IPS DF 6.9 (cell line): ENCODE measurements at places on chromosomes 1 and 21.

GRCh38 chr1:187817782-187818181 is 989.0 kb downstream of the PLA2G4A start:
- H3K27me3 ChIP-seq = no peaks in the 10 kb centered on the region
- H3K27ac ChIP-seq = no peak overlapping the region
- H3K4me1 ChIP-seq = no peaks in the 10 kb centered on the region
- no peaks in the 10 kb centered on the region for H3K36me3 ChIP-seq
- H3K4me3 ChIP-seq = no peak overlapping the region
- DNase-seq = no peak

GRCh38 chr21:36381841-36382589 is 3.2 kb upstream of the CHAF1B start:
- H3K27ac ChIP-seq = no peak overlapping the region
- 0 out of 2 replicates have a peak, but pooled peaks cover 3% of the 10 kb centered on the region for H3K4me1 ChIP-seq
- H3K27me3 ChIP-seq = no peaks in the 10 kb centered on the region
- no peak overlapping the region for H3K4me3 ChIP-seq
- DNase-seq = no peak

DNA sequence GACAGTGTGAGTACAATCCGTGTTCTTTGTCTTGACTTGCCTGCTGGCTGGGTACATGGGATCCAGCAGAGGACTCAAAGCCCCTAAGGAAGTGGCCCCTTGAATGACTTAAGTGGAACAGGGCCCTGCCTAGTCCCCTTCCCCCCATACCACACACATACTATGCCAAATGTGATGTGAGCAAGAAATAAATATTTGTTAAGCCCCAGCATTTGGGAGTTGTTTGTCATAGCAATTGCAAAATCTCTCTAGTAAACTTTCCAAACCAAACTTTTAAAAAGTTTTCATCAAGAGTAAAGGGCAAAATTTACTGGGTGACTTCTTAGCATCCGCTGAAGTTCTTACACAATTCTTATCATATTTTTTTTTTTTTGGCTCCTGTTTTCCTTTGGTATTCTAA is 32.5 kb upstream of the CACHD1 start:
- H3K27me3 ChIP-seq = no peaks in the 10 kb centered on the region
- no peak overlapping the region for H3K27ac ChIP-seq
- DNase-seq = no peak
- no peaks in the 10 kb centered on the region for H3K36me3 ChIP-seq
- no peak overlapping the region for H3K4me3 ChIP-seq
- no peaks in the 10 kb centered on the region for H3K4me1 ChIP-seq

GRCh38 chr1:237115035-237115434 is 73.1 kb downstream of the RYR2 start:
- H3K27ac ChIP-seq = no peak overlapping the region
- H3K4me3 ChIP-seq = no peak overlapping the region
- peak; percentile 41 for DNase-seq
- H3K36me3 ChIP-seq = no peaks in the 10 kb centered on the region
- H3K4me1 ChIP-seq = no peaks in the 10 kb centered on the region

- 0 out of 2 replicates have a peak, but pooled peaks cover 2% of the 10 kb centered on the region for H3K4me1 ChIP-seq
- H3K27me3 ChIP-seq = no peaks in the 10 kb centered on the region
- no peaks in the 10 kb centered on the region for H3K36me3 ChIP-seq
- DNase-seq = no peak
- no peak overlapping the region for H3K4me3 ChIP-seq
These were observed 194.1 kb downstream of the ROR1 start for GRCh38 chr1:63967901-63968300.

- no peak overlapping the region for H3K27ac ChIP-seq
- no peaks in the 10 kb centered on the region for H3K36me3 ChIP-seq
- H3K4me1 ChIP-seq = no peaks in the 10 kb centered on the region; the same call in 1 of the 2 replicates
- no peaks in the 10 kb centered on the region for H3K27me3 ChIP-seq
These were observed 59.6 kb downstream of the EDEM3 start for GRCh38 chr1:184695023-184695422.

GRCh38 chr1:46558966-46559365 is 7.5 kb upstream of the KNCN start:
- H3K36me3 ChIP-seq = no peaks in the 10 kb centered on the region; the same call in 1 of the 2 replicates
- no peak for DNase-seq
- no peak overlapping the region for H3K27ac ChIP-seq
- H3K4me1 ChIP-seq = 0 out of 2 replicates have a peak, but pooled peaks cover 2% of the 10 kb centered on the region
- no peaks in the 10 kb centered on the region for H3K27me3 ChIP-seq

DNA sequence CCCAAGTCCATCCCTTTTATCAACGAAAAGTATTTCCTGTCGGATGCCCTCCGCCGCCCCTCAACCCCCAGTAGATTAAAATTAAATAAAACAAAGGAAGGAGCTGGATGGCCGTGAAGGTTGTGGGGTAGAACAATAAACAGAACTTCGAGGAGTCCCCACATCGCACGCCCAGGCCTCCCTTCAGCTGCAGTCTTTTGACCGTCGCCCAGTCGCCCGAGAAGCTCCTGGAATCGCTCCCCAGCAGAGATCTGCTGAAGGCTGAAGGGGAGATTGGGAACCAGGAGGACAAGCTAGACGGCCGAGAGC is 905 bp downstream of the BARHL2 start:
- peaks cover 83% of the 10 kb centered on the region for H3K27me3 ChIP-seq
- no peak for DNase-seq
- H3K4me3 ChIP-seq = no peak overlapping the region
- H3K27ac ChIP-seq = no peak overlapping the region
- H3K4me1 ChIP-seq = peaks cover 6% of the 10 kb centered on the region

GRCh38 chr1:101929343-101929742 is 67.4 kb downstream of the OLFM3 start:
- no peaks in the 10 kb centered on the region for H3K27me3 ChIP-seq
- no peak overlapping the region for H3K4me3 ChIP-seq
- no peak for DNase-seq
- no peak overlapping the region for H3K27ac ChIP-seq
- H3K4me1 ChIP-seq = no peaks in the 10 kb centered on the region

DNA sequence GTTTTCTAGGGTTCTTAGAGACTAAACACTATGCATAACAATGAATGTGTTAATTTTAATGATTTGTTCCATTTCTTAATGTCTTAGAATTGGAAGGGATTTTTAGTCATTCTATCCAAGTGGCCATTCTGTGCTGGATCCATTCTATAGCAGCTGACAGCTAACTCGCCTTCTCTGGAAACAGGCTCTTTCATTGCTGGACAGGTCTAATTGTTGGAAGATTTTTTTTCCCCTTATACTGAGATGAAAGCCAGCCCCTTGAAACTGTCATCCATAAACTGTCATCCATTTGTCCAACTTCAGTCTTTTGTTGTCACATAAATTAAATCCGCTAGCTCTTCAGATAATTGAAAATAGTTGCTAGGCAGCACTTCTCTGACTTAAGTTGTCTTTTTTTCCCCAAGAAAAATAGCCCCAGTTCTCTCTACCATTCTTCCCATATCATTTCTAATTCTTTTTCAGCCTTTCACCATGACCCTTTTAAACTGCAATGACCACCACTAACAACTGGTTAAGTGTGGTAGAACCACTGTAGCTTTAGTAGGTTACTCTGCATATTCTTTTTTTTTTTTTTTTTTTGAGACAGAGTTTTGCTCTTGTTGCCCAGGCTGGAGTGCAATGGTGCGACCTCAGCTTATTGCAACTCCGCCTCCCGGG is 19.7 kb downstream of the AK4 start:
- no peak overlapping the region for H3K27ac ChIP-seq
- no peak overlapping the region for H3K4me3 ChIP-seq
- DNase-seq = no peak
- H3K36me3 ChIP-seq = no peaks in the 10 kb centered on the region
- no peaks in the 10 kb centered on the region; the same call in 1 of the 2 replicates for H3K4me1 ChIP-seq
- no peaks in the 10 kb centered on the region for H3K27me3 ChIP-seq

DNA sequence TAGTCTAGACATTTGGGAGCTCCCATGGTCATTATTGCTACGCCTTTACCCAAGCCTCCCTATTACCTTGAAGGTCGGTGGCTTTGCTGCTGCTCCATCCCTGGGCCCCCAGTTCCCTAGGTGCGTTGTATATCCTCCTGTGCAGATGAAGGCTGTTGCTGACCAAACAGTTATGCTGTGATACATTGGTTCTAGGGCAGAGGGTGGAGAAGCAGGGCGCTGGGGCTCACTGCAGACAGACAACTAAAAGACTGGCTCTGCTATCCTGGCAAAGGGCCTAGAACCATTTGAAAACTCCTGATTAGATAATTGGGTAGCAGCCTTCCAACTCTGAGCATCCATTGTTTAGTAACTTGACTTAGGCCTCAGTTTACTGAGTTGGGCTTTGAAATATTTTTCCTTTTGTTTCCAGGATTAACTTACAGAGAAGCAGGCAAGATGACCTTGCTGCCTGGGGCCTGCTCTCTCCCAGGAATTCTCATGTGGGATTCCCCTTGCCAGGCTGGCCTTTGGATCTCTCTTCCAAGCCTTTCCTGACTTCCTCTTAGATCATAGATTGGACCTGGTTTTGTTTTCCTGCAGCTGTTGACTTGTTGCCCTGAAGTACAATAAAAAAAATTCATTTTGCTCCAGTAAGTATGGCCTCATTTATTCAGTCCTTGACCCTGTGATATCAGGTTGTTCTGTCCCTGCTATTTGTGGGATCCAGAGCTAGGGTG is 15.5 kb downstream of the CHI3L2 start:
- H3K27me3 ChIP-seq = no peaks in the 10 kb centered on the region
- no peak overlapping the region for H3K27ac ChIP-seq
- H3K4me3 ChIP-seq = no peak overlapping the region
- H3K36me3 ChIP-seq = no peaks in the 10 kb centered on the region
- H3K4me1 ChIP-seq = no peaks in the 10 kb centered on the region

DNA sequence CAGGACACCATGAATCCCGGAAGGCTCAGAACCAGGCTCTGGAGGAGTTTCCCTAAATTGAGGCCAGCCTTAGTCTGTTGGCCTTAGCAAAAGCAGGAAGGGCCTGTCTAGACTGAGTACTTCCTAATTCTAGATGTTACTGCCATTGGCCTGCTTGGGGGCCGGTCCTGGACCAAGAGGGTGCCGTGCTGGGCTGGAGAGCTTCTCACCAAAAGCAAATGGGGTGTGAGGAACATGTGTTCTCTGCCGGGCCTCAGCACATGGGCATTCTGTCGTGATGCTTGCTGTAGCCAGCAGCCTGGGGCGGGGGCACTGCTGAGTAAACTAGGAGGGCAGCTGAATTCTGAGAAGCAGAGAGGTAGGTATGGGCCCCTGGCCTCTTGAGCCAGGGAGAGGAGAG is 35.7 kb upstream of the MAN1C1 start:
- no peak overlapping the region for H3K4me3 ChIP-seq
- H3K27me3 ChIP-seq = no peaks in the 10 kb centered on the region
- no peak overlapping the region for H3K27ac ChIP-seq

DNA sequence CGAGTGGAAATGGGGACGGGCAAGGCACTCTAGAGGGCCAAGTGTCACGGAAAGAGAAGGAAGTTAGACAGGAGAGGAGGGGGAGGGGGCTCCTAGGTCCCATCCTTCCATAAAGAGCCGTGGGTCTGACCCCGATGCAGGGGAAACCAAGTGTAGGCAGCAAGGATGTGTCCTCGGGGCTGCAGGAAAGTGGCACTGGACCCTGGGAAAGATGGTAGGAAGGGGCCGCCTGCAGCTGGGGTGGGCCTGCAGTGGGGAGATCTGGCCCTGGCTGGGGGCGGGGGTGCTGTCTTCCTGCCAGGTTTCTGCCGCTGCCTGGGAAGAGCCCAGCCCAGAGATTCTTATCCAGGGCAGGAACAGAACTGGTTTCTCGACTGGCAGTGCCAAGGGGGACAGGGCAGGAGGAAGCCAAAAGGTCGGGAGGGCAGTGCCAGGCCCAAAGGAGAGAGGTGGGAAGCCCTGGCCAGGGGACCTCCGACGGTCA is 12.9 kb downstream of the CRABP2 start:
- peaks cover 22% of the 10 kb centered on the region for H3K4me1 ChIP-seq
- H3K27me3 ChIP-seq = no peaks in the 10 kb centered on the region
- H3K36me3 ChIP-seq = no peaks in the 10 kb centered on the region
- H3K4me3 ChIP-seq = no peak overlapping the region

- H3K4me1 ChIP-seq = no peaks in the 10 kb centered on the region; the same call in 1 of the 2 replicates
- no peaks in the 10 kb centered on the region for H3K27me3 ChIP-seq
- DNase-seq = no peak
- no peak overlapping the region for H3K4me3 ChIP-seq
- no peak overlapping the region for H3K27ac ChIP-seq
- no peaks in the 10 kb centered on the region for H3K36me3 ChIP-seq
These were observed 14.1 kb upstream of the TRAPPC10 start for GRCh38 chr21:43997766-43998742.

DNA sequence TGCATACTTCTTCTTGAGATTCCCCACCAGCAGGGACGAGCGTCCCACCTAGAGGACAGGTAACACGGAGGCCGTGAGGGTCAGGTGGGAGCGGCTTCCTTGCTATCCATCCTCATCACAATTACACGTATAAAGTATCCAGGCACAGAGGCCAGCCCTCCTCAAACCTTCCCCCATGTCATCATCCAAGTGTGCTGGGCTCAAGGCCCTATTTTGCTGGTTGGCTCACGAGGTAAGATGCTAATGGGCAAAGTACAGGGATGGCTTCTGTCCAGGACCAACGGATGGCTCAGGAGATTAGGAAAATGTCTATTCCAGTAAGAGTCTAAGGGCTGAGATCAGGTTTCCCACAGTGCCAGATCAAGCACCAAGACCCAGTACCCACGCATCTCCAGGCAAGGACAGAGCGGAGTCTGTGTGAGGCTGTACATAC is 11.5 kb upstream of the A3GALT2 start:
- no peak overlapping the region for H3K4me3 ChIP-seq
- H3K27me3 ChIP-seq = no peaks in the 10 kb centered on the region
- DNase-seq = no peak
- H3K27ac ChIP-seq = no peak overlapping the region
- H3K36me3 ChIP-seq = no peaks in the 10 kb centered on the region; the same call in 1 of the 2 replicates
- no peaks in the 10 kb centered on the region for H3K4me1 ChIP-seq

DNA sequence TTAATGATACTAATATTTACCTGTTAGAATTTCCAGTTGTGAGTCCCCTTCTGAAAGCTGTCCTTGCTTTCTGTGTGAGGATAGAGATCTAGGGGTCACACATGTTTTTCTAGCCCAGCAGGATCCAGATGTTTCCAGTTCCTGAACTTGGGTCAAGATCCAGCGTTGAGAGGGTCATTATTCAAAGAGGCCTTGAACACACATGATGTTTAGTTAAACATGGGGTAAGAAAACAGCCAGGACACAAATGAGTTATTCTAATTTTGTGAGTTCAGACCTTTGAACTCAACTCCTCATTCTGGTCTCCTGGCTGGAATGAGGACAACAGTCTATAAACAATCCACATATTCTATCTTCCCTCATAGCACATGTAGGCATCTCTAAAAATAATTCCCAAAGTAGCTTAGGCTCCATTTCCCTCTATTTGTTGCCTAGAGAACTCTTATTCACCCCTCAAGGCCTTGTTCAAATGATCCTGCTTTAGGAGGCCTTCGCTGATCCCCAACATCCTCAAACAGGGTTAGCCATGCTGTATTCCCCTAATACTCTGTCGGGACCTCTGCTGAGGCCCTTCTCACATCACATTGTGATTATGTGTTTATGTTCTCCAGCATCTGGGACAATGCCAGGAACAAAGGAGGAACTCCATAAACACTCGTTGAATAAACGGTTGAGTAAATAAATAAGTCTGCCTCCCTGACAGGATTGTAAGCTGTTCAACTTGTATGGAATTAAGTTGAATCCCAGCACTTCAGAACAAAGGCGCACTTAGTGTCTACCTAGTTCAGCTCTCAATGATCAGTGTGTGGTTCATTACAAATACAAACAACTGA is 15.0 kb upstream of the KCNN3 start:
- H3K4me3 ChIP-seq = no peak overlapping the region
- DNase-seq = no peak
- H3K27me3 ChIP-seq = no peaks in the 10 kb centered on the region
- no peaks in the 10 kb centered on the region for H3K36me3 ChIP-seq

GRCh38 chr1:80363689-80364475 is 1357.4 kb upstream of the ADGRL4 start:
- no peaks in the 10 kb centered on the region for H3K27me3 ChIP-seq
- H3K36me3 ChIP-seq = no peaks in the 10 kb centered on the region
- DNase-seq = no peak
- no peak overlapping the region for H3K27ac ChIP-seq
- no peaks in the 10 kb centered on the region for H3K4me1 ChIP-seq
